ENCODE measurements at places on chromosomes 5 and 9.

DNA sequence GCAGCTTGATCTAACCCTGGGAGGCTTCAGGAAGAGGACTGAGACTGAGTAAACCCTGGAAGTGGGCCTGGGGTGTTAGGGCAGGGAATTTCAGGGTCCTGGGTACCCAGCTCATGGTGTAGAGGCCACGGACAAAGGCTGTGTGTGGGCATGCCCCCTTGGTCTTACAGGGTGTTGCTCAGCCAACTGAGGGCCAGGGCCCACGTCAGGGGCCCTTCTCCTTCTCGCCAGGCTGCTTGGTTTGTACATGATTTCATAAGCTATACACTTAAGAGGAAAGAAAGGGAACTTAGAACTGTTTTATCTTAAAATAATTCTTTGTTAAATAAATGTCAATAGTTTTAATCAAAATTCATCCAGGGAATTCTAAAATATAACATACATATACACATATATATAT is 95.4 kb downstream of the TLE4 start:
- DNase-seq: no peak

- DNase-seq: no peak
These were observed 3.8 kb downstream of the ZFAND5 start for GRCh38 chr9:72361217-72361616.

- DNase-seq: no peak
These were observed 13.8 kb upstream of the CCL28 start for GRCh38 chr5:43425983-43426382.

GRCh38 chr5:131649161-131649560 is 14.1 kb upstream of the RAPGEF6 start:
- DNase-seq: no peak

DNA sequence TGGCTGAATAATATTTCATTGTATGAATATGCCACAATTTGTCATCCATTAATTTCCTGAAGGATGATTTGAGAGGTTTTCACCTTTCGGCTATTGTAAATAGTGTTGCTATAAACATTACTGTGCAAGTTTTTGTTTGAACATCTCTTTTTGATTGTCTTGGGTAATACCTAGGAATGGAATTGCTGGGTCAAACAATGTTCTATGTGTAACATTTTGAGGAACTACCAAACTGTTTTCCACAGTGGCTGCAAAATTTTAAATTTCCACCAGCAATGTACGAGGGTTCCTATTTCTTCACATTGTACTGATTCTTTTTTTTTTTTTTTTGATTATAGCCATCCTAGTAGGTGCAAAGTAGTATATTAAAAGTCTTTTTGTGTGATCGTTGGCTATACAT is 63.8 kb upstream of the ANKH start:
- DNase-seq: no peak

- DNase-seq: no peak
These were observed 157.7 kb upstream of the POU5F2 start for GRCh38 chr5:93899026-93899600.

GRCh38 chr9:135746565-135746964 is 44.6 kb downstream of the KCNT1 start:
- DNase-seq: no peak

- DNase-seq: no peak
These were observed 288.9 kb upstream of the KIF2A start for GRCh38 chr5:62017092-62017491.

- no peak for DNase-seq
These were observed 146.7 kb upstream of the COL5A1 start for GRCh38 chr9:134494905-134495304.

DNA sequence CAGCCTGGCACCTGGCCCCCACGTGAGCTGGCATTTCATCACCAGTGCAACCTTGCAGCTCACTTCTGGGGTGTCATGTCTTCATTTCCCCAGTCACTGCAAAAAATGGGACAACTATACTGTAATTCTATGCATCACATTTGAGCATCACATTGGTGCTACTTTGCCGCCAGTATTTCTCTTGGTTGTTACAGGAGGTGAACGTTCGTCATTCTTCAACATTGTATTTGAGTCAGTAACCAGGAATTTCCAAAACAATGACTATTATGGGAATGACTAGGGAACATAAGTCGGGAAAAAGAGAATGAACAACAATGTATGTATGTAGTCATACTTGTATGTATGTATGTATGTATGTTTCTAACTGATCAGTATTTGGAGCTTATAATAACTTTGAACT is 1278.0 kb downstream of the EFNA5 start:
- DNase-seq: no peak

DNA sequence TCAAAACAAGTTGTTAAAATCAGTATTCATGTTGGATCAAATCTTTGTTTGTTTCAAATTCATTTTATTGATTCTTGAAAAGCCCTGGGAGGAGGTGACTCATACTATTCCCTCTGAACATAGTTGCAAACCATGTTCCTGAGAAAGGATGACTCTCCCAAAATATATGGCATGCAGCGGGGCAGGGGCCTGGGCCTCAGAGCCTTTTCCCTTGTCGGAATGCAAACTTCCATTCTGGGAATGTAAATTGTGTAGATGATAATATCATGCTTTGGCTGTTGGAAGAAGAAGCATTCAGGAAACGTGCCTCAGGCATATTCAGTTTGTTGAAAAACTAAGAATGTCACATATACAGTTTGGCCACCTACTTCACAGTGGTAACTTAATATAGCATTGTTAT is 242.0 kb downstream of the AUH start:
- no peak for DNase-seq

- DNase-seq: no peak
These were observed 1708.8 kb upstream of the C9orf72 start for GRCh38 chr9:29282121-29282520.

DNA sequence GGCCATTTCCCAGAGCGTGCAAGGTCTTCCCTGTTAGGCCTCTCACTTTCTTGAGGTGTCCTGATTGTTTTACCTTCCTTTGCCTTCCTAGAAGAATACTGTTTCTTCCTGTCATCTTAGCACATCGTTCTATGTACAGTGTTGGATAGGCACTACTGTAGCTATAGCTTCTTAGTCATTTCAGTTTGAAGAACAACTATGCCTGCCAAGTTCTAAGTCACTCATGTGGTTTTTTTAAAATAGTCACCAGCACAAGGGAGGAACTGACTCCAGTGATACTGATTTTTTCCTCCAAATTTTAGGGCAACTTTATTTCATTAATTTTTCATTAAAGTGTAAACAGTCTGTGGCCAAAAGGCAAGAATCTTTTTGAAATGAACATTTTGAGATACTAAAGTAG is 122.4 kb upstream of the NR5A1 start:
- no peak for DNase-seq

DNA sequence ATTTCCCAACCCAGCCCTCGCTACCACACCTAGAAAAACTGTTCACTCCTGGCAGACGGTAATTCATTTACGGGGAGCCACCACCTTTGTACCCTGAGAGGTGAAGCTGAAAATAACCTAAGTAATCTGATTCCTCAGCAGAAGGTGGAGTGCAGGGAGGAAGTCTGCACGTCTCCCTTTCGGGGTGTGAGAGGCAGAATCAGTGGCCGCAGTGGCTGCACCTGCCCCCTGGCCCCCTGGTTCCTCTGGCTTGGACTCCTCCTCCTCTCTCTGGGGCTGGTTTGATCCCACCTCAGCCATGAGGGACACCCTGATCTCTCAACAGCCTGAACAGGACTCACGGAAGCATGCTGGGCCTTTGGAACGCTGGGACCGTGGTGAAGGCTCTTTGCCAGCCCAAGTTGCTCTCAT is 10.5 kb downstream of the TMEM174 start:
- no peak for DNase-seq
